Occipital lobe (tissue), 3 donors: ENCODE measurements at places on chromosomes 16 and 17. TPM values are rescaled to one million over a fixed set of nuclear protein-coding genes. Genes with fewer than 3 reads are reported as not detected.

Gene CDH8
- 53.7 TPM for total RNA-seq

Gene SOX8
- total RNA-seq, result 20.1 TPM

Gene MYO15B
- total RNA-seq, result 15.9 TPM

Gene RCVRN
- total RNA-seq, result 0.16 TPM

Gene PSMD7
- total RNA-seq, result 43.4 TPM

Gene TPSAB1
- not detected for total RNA-seq

Gene FOXC2
- 0.62 TPM for total RNA-seq

Gene CCL5
- 0.47 TPM for total RNA-seq

Gene SLX4
- total RNA-seq, result 6.2 TPM

Gene CDH11
- total RNA-seq, result 258 TPM

Gene SLFN14
- 0.31 TPM for total RNA-seq

Gene TSNAXIP1
- 3.7 TPM for total RNA-seq

Gene SCNN1G
- total RNA-seq, result 0.31 TPM
